Adipocyte (in vitro differentiated cells): ENCODE measurements at places on chromosomes 2 and 18.

GRCh38 chr2:157160111-157160510, 97.4 kb upstream of the GALNT5 start:
- DNase-seq, result no peak

DNA sequence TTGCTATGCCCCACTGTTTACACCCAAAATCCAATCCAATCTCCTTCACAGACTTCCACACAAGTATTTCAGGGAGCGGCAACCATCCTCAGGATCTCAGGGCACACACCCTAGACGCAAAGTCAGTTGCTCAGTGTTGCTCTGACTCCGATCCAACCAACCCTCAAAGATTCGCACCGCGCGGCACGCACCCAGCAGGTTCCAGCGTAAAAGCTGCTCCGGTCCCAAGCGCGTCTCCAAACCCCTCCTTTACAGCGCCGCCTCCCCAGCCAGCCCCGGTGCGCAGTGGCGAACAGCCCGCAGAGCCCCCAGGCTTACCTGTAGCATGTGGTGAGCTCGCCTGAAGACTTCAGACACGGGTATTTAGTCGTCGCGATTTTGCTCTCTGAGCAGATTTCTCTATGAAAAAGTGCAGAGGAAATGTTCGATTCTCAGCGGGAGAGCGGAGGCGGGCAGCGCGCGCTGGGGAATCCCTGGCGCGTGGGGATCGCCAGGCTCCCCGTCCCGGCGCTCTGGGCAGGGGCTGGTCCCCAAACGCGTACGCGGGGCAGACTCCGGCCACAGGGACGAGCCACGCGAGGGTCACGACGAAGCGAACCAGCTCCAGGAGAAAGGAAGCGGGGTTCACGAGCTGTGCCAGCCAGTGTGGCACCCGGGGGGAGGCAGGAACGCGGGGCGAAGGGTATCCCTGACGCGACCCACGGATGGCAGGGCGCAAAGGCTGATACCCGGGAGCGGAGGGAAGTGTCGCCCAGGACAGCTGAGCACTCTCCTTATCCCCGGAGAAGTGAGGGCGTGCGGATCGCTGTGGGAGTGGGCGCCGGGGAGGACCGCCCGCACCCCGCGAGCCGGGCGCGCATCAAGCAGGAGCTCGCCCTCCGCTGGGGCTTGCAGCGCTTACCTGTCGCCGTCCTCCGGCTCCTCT, 650 bp downstream of the CCBE1 start:
- peak; percentile 69 for DNase-seq

DNA sequence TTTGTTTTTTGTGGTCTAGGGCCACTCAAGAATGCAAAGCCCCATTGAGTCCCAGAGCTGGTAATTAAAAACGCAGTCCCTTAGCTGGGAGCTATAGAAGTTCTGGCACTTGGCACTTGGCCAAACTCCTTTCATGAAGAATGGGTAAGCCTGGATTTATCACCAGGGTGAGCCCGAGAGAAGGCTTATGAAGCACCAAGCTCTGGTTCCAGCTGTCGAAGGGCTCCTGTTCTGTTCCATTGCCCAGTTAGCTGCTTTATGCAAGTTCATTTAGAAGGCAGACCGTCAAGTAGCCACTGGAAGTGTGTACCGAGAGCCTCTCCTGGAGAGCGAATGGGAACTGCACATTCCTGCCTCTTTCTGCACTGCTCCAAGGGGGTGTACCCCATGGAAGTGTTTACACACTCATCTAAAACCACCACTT, 14.2 kb downstream of the ECEL1 start:
- no peak for DNase-seq

- DNase-seq, result no peak
Observed at GRCh38 chr18:63591725-63592124, 4.6 kb downstream of the SERPINB13 start.

DNA sequence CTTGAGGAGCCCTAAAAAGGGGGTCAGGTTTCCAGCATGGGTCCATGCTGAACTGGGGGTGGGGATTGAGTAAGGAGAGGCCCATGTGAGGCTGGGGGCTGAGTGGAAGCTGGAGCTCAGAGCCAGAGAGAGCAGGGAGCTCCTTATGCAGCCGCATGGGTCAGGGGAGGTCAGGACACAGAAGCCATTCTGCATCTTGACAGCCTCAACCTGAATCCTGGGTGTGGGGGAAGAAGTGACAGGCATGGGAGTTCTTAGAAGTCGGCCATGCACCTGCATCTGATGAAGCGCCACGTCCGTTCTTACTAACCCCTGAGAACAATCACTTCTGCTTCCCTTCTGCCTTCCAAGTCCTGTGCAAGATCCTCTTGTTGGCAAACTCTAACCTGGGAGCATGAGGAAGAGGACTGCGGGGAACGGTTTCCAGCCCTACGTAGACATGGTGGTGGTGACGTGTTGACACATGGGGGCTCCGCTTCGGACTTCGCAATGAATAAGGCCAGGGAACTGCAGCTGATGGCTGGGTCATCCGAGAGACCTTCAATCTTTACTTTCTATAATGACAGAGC, 22.3 kb downstream of the GNLY start:
- DNase-seq, result no peak

GRCh38 chr2:37375741-37376288, 31.4 kb downstream of the QPCT start:
- no peak for DNase-seq

DNA sequence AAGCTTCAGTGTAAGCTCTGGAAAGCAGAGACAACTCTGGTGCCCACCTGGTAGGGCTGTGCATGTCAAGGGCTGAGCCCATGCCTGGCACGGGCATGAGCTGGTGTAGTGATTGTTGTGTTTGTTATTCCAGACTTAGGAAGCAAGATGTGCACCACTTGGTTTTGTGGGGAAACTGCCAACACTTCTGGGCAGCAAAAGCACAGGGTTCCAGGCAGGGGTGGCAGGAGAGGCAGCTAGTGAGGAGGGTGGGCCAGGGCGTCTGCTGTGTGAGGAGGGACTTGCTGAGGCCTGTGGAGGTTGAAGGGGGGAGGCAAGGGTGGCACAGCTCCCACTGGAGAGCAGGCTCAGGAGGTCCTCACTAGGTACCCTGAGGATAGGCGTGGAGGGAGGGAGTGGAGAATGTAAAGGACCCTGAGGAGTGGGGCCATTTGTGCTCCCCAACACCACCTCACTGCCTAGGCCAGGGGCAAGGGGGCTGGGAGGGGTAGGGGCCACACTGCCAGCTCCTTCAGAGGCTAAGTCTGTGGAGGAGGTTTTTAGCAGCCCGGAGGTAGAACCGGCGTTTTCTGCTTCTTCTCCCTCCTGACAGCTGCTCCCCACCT, 104.0 kb upstream of the POU3F3 start:
- no peak for DNase-seq

DNA sequence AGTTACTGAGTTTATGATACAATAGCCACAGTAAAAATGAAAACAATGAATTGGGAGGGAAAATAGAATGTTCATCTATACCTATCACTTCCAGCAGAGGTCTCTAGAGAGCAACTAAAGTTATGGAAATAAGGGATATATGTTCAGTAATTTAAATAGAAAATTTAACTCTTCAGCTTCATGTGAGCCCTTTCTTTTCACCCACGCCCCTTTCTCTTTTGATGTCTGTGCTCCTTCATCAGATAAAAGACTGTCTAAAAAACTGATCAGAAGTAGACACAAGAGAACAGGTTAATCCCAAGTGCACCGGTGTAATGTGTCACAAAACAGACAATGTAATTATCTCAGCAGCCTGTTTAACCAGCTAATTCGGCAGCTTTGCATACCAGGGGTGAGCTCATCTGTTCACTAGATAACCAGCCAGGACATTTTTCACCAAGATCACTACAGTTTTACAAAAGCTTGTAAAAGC, 238.5 kb upstream of the ERBB4 start:
- peak; percentile 79 for DNase-seq

GRCh38 chr2:174338147-174338605, 3.4 kb downstream of the SP9 start:
- DNase-seq, result peak; percentile 17

DNA sequence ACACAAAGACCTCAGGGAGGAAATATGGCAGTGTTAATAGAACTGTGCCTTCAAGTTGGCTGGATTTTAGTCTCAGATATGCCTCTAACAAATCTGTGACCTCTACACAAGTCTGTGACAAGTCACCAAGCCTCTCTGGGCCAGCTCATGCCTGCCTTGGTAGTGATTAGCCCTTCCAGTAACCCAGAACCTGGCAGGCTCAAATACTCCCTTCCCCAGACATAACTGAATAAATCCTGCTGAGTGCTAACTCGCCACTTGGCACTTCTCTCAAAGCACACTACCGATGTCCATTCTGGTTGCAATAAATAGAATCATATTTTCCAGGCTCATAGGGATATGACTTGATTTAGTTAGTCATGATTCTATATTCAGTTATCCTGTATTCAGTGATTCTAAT, 15.3 kb upstream of the THSD7B start:
- no peak for DNase-seq

GRCh38 chr2:12434630-12435098, 282.1 kb upstream of the TRIB2 start:
- no peak for DNase-seq

- DNase-seq, result no peak
Observed at GRCh38 chr18:9323750-9324445, 10.7 kb upstream of the TWSG1 start.

DNA sequence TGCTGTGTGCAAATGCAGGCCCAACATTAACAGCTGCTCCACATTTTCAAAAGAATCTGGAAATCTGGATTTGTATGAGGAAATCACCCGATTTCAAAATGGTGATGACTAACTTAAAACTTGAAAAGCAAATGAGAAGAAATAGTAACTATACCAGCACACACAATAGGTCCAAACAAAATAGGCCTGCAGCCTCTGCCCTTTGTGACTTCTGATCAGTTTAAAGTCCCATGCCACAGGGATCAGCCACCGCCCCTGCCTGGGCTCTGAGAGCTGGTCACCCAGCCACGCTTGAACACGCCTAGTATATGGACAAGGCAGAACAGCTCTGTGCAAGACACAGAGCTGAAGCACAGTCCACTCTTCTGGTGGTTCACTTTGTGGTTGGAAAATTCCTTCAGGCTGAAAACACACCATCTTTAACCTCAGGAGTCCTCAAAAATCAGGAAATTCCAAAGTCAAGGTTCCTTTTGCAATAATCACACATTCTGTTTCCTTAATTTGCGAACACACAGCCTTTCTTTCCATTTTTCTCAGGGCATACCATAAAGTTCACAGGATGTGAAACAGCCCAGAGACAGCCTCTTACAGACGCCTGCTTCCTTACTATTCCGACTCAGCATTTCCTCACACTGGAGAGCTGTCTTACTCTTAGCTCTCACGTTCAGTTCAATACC, 150.1 kb upstream of the RIOK3 start:
- peak; percentile 85 for DNase-seq

DNA sequence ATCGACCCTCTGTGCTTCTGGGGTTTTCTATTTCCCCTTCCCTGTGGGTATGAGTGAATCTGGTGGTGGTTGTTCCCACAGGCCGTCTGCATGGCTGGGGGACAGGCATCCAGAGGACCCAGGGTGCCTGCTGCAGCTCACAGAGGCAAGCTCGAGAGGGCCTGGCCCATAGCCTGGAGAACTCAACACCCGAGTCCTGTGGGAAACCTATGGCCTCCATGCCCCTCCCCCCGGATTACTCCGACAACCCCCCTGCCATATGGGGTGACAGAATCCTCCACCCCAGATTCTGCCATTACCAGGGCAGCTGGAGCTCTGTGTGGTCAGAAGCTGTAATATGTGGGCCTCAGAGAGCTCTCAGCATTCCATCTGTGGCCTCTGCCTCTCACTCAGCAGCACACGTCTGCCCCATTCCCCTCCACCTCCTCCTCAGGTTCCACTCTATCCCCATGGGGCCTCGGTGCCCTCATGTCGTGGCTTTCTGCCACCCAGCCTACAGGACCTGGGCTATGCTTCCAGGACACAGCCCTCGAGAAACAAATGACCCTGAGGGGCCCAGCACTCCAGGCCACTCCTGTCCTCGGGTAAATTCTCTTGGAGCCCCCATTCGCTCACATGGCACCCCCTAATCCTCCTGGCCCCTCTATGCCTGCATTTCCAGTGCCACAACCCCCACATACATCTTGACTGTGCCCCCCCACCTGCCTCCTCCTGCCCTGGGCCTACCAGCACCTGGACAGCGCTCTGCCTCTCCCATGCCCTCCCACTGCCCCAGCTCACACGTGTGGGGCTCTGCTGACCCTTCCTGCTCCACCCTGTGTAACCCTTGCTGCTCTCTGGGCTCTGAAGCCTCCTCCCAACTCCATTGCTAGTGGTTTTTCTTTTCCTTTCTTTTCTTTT, 3.6 kb downstream of the MZT2A start:
- no peak for DNase-seq

DNA sequence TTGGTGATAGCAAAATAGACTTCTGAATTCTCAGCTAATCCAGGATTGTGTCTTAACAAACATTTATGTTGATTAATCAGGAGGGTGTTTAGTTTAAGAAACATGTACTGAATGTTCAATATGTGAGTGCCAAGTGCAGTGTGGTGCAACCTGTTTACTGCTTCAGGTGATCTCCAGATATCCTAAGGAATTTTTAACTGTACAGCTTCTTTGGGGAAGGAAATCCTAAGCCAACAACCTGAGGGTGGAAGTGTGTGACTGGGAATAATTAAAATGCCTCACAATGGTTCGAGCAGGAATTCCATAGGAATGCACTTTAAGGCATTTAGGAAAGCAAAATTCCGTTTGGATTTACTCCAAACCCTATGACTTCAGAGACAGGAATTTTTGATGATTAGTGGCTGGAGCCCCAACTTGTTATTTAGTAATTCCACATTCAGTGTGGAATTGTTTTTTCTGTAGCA, 16.4 kb downstream of the CRIM1 start:
- peak; percentile 83 for DNase-seq

DNA sequence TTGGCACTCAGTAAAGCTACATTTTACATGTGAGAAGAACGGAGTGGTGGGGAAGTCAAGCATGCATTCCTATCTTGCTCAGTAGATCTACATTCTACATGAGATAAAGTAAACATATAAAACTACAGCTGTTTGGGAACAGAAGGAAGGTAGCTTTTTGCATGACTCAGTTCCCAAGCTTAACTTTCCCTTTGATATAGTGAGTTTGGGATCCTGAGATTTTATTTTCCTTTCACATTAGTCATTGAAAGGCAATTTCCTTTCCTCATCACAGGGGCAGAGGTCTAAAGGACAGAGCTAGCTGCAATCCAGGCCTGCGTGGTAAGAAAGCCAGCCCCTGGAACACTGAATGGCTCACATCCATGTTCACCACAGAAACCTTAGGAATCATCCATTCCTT, 257.2 kb downstream of the SRBD1 start:
- DNase-seq, result peak; percentile 87

- peak; percentile 58 for DNase-seq
Observed at GRCh38 chr18:79422022-79422782, 26.5 kb downstream of the NFATC1 start.
